ENCODE measurements at places on chromosomes 12 and 14.

GRCh38 chr14:91867316-91867988, at the start of gene TC2N:
Gene TC2N, minus strand, starts transcription at chr14:91867536. Its CDS starts 53,767 bp downstream, at chr14:91813769.
- DNase-seq: no peak

DNA sequence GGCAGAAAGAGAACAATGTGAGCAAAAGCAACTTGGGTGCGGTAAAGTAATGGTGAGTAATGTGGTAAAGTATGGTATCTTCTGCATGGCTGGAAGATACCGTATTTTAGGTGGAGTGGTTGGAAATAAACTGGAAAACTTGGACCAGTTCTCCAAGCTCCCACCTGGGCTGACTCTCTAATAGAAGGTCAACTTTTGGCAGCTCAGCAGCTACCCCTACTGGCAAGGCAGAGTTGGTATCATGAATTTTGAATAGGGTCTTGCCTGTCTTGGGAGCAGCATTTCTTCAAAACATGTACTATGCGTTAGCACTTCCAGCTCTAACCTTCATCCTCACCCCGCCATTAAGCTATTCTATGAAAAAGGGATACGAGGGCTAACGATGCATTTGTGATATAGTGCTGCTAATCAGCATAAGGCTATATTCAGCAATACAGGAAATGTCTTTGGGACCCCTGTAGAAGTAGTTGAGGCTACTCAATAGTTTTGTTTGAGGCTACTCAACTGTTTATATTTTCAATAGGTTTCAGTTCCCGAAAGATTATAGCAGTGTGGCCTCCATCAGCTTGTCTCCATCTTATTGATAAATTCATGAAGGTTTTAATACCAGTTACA, 276.3 kb upstream of the FAR2 start:
- no peak for DNase-seq

- no peak for DNase-seq
Observed at GRCh38 chr14:34229140-34229539, 232.9 kb downstream of the SPTSSA start.

DNA sequence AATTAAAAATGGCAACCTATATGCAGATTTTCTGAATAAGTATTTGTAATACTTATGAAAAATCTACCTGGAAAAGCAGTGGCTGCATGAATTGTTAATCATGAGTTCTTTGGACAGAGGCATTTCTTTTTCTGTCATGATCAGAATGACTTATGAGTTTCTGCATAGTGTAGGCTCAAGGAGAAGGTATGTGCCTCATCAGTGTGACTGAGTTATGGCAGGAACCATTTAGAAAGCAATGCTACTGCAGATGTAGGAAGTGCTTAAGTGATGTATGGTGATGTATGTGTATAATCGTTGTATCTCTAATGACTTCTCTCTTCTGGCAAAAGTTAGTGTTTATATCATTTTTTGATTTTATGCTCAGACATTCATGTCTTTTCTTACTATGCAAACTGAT, 816.4 kb upstream of the FBXO33 start:
- DNase-seq: no peak

- no peak for DNase-seq
Observed at GRCh38 chr12:95700316-95700785, 90.2 kb downstream of the NTN4 start.

DNA sequence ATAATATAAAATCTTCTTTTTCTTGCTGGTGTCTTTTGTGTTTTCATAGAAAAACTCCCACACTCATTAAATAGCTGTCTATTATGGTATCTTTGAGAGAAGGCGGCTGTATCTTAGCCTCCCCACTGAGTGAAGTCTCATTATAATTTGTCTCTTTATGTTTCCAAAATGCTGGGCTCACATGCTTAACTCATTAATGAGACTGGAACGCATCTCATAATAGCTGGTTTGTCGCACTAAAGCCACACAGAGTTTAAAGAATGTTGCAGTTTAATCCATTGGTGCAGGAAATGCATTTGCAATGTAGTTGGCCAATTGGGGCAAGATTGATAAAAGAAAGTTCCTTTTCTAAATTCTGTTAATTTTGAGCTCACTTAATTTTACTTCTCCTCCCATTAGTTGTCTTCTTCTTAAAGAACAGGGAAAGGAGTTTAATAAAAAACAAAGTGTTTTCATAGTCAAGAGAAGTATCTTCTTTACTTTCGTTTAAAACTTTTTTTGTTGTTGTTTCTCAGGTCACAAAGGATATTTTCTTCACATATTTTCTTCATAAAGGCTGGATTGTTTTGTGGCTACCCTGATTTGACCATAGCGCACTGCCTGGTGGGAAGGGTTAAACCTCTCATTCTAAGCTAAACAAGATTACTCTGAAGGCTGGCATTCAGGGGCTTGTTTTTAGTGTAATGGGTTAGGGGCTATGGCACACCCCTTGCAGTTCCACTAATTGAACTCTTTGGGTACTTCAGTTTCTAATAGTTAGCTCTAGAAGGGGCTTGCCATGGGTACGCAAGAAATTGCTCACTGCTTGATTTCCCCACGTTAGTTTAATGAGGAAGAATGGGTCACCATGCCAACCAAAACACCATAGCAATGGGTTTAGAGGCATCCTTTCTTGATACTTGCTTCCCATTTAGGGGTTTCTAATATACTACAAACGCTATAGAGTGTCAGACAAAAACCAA, 197.0 kb downstream of the TMTC2 start:
- DNase-seq: no peak

DNA sequence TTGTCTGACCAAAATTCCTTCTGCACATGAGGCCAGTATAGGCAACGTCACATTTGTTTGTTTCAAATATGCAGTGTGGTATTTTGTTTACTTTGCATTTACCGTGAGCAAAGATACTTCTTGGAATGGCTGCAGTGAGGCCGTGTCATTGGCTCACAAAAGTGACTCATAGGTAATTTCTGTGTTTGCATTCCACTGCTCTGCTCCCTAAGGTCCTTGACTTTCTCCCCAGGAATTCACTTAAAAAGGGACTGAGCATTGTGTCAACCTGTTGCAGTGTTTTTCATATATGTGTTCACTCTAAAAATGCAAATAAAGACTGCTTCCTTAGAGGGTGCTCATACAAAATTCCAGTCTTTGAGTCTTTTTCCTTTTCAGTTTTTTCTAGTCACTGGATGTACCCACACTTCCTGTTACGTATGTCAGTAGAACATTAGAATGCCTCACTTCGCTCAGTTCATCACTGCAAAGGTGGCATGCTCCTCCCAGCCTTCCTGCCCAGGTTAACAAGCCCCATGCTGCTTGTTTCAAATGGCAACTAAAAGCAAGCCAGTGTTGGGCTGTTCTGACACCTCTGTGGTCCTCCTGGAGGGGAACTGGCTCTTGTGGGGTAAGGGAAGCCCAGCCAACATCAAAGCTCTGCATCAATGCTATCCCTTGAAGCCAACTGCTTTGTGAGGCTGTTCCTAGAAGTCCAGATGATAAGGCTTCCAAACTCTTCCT, 9.1 kb downstream of the C12orf76 start:
- no peak for DNase-seq

DNA sequence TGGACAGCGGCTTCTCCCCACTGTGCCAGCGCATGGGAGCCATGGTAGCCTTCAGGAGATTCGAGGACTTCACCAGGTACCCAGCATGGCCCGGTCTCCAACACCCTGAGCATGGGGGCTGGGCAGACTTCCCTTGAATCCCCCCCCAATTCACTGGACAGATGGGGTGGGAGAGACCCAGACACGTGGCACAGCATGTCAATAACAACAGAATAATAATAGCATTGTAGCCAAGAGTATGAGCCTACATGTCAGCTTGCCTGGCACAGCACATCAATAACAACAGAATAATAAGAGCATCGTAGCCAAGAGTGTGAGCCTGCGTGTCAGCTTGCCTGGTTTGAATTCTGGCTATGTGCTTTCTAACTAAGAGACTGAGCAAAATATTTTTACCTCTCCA, 76.4 kb downstream of the FOXN4 start:
- no peak for DNase-seq

DNA sequence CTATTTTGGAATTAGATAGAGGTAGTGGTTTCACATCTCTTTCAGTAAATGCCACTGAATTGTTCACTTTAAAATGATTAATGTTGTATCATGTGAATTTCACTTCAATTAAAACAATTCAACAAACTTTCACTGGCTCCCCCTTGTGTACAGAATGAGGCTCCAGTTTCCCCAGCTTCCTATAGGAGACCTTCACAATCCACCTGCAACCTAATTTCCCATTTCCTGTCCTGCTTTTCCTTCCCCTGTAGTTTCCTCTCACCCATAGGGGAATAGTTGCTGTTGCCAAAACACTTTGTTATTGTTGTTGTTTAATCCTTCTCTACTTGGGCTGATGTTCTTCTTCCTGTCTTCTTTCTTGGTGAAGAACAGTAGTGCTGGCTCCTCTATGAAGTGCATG, 59.8 kb downstream of the NPAS3 start:
- no peak for DNase-seq

DNA sequence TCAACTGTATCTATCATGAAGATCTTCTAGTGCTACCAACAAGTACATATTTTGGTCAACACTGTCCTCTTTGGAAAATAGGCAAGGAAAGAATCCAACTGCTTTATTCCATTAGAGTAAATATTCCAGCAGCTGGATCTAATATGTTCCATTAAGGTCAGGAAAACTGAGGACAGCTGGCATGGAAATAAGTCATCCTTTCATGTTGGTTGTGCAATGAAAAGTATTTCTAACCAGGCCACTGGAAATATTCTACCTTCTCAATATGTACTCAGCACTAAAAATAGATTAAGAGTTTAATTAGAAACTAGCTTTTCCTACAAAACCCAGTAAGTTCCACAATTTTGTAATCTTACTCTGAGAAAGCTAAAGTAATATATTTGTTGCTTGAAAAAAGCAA, 19.6 kb downstream of the HIGD1C start:
- no peak for DNase-seq

DNA sequence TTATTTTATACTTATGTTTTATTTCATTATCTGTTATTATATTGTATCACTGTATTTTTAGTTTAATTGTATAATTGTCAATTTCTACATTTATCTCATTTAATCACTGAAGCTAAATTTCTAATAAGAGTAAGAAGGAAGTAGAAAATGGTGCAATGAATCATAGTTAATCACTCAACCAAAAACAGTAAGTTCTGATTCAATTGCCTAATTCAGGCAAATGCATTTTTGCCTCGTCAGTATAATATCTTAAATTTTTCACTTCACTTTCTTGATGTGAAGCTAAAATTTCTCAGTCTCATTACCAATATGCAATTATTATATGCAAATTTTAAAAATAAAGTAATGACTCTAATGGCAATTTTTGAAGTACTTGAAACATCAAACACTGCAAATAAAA, 340.5 kb upstream of the USP15 start:
- no peak for DNase-seq

DNA sequence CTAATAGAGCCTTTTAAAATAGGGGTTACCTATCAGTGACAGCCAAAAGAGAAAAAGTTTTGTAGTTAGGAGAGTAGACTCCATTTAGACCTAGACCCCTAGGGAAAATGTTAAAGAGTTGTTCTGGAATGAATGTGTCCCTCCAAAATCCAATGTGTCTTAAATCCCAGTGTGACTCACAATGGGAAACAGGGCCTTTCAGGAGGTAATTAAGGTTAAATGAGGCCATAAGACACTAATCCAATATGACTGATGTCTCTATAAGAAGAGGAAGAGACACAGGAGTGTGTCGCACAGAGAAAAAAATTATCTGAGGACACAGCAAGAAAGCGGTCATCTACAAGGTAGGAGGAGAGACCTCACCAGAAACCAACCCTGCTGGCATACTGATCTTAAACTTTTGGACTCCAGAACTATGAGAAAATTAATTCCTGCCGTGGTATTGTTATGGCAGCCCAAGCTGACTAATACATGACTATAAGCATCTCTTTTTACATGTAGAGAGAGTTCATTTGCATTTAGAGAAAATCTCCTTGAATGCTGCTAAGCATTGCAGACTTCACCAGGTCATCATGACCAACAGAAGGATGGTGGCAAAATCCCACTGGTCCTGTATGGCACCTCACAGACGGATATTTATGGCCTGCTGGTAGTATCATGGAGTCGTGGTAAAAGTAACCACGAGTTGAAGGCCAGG, 259.6 kb upstream of the TMTC1 start:
- DNase-seq: no peak

DNA sequence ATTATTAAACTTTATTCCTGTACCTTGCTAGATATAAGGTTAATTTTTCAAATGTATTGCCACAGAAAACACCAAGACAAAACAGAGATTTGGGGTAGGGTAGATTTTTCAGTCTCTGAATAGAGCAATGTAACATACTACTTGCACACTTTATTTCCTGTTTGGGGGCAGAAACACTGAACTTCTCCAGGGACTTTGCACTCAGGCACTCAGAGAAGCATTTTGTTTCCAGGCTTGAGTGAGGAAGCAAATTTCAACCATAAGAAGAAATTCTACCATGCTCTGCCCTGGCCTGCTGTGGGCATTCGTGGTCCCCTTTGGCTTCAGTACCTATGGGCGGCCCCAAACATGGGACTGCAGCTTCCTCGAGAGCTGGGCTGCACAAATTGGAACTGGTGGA, 399.1 kb downstream of the DAD1 start:
- no peak for DNase-seq

DNA sequence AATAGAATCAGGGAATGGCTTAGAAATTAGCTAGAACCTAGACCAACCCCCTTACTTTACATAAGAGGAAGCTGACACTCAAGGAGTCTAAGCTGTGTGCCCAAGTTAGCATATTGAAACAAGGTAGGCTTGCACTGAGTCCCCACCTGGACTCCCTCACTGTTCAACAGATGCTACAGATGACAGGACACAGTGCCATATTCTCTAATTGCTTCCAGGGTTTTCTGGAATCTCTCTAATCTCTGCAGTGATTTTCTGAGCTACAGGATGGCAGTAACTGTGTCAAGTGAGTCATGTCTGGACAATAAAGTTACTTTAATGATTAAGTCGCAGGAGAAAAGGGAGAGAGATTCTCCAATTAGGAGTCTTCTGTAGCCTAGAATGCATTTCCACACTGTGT, 35.8 kb downstream of the AKAP6 start:
- no peak for DNase-seq

DNA sequence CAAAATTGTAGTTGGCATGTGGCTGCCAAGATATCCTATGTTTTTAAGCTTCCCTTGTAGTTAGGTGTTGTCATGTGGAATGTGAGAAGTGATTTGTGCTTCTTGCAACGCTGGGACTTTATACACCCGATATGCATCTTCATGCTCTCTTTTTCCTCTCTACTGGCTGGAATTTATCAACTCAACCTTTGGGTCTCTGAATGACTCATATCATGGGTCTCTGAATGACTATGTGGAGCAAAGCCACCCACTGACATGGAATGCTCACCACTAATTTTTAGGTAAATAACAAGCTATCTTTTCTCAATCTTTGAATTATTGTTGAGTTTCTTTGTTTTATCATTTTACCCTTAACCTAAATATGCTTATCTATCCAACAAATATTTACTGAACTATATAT, 144.6 kb downstream of the ATP23 start:
- no peak for DNase-seq

GRCh38 chr14:23660290-23661226, 24.4 kb downstream of the DHRS2 start:
- no peak for DNase-seq

- no peak for DNase-seq
Observed at GRCh38 chr12:57389033-57389432, 41.8 kb downstream of the R3HDM2 start.
